ENCODE measurements at places on chromosomes 4 and X.

DNA sequence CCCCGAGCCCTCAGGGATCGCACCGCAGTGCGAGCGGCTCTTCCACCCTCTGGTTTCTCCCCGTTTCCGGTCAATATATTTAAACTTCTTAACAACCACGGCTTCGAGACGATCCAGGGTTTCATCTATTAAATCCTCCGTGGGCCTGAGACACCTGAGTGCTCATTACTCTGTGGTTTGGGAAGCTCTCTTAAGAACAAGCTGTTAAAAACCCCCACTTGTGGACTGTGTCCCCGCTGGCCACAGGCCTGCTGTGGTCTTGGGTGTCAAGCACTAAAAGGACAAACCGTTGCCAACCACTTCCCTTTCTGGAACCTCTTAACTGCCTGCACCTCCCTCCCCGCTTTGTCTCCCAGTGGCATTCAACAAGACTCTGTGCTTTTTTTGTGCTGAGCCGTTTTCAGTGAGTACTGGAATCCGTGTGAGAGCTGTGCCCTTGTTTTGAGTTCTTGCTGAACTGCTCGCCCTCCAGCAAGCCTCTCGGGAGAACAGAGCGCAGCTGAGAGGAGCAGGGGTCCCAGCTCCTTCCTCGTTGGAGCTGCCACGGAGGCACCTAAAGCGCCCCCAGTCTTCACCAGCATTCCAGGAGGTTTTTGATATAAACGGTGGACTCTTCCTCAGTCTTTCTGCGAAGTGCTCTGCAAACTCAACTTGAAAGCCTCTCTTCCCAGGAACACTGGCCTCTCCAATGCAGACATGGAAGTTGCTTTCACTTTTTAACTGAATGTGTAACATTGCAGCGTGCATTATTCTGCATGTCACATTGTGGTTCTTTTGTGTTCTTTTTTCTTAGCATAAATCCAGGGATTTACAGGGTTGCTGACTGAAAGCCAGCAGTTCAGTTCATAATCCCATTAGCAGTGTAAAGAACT lies 691 bp upstream of the IGFBP7 start:
- no peak for DNase-seq

GRCh38 chr4:43331226-43332051 lies 438.9 kb downstream of the GRXCR1 start:
- no peak for DNase-seq

- peak; percentile 64 for DNase-seq
Observed at GRCh38 chr4:85929961-85930665, 429.7 kb downstream of the MAPK10 start.

- no peak for DNase-seq
Observed at GRCh38 chrX:69237236-69237635, 72.0 kb upstream of the PJA1 start.

- DNase-seq = no peak
Observed at GRCh38 chr4:125316791-125317524, 2.2 kb downstream of the FAT4 start.

GRCh38 chr4:184263910-184264732 lies 46.4 kb upstream of the ENPP6 start:
- peak; percentile 94 for DNase-seq

GRCh38 chrX:30748342-30748960 lies 95.2 kb downstream of the GK start:
- DNase-seq = no peak

DNA sequence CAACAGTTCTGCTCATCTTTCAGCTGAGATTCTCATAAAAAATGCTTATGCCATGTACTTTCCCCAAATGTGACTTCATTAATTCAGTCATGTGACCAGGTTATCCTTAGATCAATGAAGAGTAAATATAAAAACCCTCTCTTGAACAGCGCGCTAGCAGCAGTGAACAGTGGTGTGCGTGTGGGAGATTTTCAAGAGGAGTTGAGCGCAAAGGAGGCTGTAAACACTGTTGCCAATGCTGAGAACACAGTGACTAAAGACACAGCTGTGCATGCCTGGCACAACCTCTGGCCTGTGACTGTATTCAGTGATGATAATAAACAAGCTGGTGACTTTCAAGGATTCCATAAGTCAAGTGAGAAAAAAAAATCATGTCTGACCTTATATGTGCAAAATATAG lies 25.1 kb downstream of the MSX1 start:
- DNase-seq = no peak

DNA sequence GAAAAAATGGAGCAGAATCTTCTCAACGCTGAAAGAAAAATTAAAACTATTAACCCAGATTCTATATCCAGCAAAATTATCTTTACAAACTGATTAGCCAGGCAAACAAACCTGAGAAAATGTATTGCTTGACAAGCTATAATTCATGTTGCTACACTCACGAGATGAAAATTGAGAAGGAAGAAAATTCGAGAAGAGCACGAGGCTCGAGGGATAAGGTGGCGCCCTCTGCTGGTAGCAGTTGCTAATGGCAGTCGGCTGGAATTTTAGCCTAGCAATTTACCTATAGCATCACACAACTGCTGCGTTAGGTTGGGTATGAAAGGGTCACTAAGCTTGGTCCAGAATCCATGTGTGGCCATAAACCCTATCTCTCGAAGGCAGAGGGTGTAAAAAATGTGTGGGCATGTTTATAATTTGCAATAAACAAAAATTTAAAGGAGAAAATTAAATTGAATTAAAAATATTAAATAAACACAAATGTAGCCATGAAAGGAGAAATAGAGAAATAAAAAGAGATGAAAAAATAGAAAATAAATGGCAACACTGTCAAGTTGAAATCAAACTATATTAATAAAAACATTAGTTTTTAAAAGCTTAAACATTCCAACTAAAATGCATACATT lies 126.6 kb downstream of the PPP4R3C start:
- DNase-seq = peak; percentile 3

DNA sequence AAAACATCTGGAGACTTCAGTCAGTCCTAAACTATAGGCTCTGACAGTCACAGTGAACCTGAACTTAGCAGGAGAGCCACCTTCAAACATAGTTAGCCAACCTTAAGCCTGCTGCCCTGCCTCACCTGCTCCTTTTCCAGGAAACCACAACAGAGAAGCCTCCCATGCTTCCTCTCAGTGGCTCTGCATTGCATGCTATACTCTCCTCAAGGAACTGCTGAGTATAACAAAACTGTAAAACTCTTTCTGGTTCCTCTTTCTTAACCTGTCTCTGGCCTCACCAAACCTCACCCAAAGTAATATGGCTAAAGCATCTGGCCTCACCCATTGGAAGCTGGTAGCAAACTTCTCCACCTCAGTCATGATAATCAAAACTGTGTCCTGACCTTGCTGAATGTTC lies 122.1 kb downstream of the ANKRD50 start:
- no peak for DNase-seq

DNA sequence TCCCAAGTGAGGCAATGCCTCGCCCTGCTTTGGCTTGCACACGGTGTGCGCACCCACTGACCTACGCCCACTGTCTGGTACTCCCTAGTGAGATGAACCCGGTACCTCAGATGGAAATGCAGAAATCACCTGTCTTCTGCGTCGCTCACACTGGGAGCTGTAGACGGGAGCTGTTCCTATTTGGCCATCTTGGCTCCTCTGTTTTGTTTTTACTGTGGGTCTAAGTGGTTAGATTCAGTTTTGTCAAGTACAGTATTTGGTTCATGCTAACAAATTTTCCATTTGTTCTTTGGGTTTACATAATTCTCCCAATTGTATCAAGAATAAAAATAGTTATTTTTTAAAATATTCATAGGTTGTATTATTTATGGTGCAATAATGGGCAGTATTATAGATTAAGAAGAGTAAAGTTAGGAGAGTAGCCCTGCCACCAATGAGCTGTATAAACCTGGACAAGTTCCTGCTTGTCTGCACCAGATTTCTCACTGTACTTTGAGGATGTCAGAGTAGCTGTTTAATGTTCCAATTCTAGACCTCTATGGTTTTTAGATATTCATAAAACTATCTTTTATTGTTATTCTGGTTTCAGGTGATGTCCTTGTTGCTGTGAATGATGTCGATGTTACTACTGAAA lies 23.4 kb downstream of the INTU start:
- DNase-seq = no peak

DNA sequence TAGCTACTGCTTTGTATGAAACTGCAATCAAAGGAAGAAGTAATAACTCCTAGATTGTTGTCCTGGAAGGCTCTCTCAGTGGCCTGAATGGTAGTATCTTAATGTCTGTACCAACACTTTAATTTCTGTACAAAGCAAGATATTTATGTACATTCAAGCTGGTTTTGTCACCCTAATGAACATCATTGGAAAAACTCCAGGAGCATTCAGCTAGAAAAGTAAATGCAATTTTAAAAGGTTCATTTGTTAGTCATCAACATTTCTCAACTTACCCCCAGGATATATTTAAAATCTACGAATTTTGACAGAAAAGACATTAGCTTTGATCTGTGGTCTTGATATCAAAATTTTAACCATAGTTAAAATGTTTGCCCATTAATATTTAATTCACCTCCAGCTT lies 80.0 kb upstream of the FGF13 start:
- DNase-seq = no peak

DNA sequence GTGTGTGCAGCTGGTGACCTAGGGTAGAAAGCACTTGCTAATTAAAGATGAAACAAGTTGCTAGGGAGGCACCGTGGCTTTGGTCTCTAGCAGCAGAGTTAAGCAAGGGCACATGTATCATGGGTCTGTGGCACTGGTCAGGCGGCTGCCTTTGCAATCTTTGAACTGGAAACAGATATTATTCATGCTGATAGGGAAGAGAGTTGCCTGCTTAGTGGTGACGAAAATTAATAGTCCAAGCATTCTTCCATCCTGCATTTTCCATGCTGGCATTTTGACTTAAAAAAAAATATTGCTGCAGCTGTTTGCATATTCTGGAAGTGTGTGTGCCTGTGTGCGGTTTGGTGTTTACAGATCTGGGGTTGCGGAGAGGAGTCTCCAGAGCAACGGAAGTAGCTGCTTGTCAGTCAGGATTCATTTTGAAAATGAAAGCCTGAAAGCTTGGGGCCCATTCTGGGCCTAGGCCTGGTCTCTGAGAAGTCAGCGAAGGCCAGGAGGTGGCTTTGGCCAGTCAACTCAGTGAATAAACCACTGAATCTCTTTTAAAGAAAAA lies 2.3 kb upstream of the SOWAHD start:
- no peak for DNase-seq

DNA sequence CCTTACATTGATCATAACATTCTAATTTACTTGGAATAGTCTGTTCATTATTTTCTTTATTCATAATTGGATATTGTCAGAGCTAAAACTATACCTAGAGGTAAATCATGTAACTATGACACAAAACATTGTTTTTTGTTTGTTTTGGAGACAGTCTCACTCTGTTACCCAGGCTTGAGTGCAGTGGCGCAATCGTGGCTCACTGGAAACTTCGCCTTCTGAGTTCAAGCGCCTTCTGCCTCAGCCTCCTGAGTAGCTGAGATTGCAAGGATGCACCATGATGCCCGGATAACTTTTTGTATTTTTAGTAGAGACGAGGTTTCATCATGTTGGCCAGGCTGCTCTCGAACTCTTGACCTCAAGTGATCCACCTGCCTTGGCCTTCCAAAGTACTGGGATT lies 265.2 kb downstream of the FBXO8 start:
- DNase-seq = no peak

- DNase-seq = no peak
Observed at GRCh38 chrX:74924449-74925224, 615 bp downstream of the NEXMIF start.

GRCh38 chr4:39873823-39874222 lies 103.9 kb downstream of the PDS5A start:
- no peak for DNase-seq

DNA sequence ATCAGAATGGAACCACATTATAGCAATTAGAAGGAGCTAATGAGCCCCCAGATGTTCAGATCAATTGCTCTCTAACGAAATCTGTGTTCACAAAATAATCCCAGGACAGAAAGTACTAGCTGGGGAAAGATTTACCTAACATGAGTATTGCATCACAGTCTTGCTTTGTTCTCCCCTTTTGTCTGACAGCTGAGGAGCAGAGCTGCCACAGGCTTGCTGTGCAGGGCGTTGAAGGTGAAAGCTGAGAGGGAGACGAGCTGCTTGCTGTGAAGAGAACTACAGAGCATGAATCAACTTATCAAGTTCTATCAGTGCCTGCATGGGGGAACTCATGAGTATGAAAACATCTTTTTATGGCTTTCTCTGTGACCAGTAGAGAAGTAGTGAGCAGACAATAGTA lies 441.2 kb downstream of the CENPC start:
- no peak for DNase-seq

- no peak for DNase-seq
Observed at GRCh38 chr4:34046580-34046979, 2197.7 kb downstream of the ARAP2 start.

DNA sequence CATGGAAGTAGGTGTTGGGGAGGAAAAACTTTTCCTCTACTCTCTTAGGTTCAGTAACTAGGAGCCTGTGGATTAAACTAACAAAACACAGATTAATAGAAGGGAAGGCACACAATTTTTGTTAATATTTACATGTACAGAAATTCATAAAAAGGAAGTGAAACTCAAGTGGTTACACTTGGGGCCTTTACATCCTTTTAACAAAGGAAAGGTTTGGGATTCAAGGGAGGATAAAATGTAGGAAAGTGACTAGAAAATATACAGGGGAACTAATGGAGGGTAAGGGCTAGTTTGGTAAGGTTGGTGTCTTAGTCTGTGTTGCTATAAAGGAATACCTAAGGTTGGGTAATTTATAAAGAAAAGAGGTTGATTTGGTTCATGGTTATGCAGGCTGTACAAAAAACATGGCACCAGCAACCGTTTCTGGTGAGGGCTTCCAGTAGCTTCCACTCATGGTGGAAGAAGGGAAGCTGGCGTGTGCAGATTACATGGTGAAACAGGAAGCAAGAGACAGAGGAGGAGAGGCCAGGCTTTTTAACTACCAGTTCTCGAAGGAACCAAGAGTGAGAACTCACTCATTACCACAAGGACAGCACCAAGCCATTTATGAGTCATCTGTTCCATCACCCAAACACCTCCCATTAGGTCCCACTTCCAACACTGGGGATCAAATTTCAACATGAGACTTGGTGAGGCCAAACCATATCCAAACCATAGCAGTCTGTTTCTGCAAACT lies 124.4 kb downstream of the CHRDL1 start:
- no peak for DNase-seq

DNA sequence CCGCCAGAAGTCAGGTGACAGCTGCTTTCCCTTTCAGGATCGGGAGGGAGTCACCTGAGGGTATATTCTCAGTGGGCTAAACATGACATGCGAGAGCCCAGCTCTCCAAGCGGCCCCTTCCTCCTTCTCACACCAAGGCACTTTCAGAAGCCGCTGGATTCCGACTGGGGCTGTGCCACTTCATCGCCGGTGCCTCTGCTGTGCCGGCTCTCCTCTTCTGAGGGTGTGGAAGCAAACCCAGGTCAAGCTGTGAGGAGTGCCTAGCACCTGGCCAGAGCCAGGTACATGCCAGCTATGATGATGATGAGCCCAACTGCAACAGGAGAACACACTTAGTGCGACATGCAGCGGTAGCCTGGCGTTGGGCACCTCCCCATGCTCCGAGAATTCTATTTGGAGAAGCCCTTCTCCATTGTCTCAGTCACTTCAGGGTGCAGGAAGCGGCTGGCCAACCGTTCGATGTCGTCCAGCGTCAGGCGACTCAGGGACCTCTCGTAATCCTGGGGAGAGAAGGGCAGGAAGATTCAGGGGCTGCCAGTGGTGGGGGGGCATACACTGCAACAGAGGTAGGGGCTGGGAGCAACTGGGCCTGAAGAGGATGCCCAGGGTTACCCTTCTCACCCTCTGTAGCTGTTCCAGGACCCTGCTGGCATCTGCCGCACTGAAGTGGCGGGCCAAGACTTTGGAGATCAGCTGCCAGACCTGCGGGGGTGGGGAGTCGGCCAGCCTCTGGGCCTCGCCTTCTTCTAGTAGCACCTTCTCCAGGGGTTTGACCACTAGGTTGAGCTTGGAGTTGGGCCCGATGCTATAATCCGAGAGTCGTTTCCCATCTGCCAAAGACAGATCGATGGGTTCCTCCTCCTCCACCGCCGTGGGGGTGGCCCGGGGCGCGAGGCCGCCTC lies 1.0 kb downstream of the UBL4A start:
- DNase-seq = no peak

Measured in H1 (cell line).